ENCODE measurements at places on chromosomes 3 and 15. TPM values are rescaled to one million over a fixed set of nuclear protein-coding genes. Genes with fewer than 3 reads are reported as not detected.

NTRK3 gene
- total RNA-seq: 0.78 TPM

LRTM1 gene
- total RNA-seq: not detected

WNT7A gene
- total RNA-seq: 22.4 TPM

DNA sequence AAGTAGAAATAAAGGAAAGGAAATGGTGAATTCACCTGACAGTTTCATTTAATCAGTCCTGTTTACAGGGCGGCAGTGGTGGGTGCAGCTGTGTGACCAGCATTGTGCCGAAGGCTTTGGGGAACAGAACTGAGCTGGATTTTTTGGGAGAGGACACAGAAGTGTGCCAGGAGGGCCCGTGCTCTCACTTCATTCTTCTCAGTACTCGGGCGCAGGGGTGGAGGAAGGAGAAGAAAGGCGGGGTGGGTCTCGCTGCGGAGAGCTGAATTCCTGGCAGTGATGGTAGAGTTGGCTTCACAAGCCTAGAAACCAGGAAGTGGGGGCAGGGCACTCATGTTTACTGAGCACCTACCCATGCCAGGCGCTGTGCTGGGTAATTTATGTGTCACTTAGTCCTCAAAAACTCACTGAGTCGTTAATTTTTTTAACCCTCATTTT, 64.6 kb downstream of the CRTC3 start:
- DNase-seq: peak; percentile 77

GRCh38 chr15:77180757-77181156, 109.8 kb upstream of the TSPAN3 start:
- DNase-seq: no peak

- peak; percentile 16 for DNase-seq
Measured at GRCh38 chr3:57983734-57984518, 24.3 kb upstream of the FLNB start.

Measured in CD4-positive, alpha-beta T cell (primary cell).